Right renal pelvis (tissue), 4 donors: ENCODE measurements at places on chromosomes 16 and 17. TPM values are rescaled to one million over a fixed set of nuclear protein-coding genes. Genes with fewer than 3 reads are reported as not detected.

CDH8 gene
- 6.7 TPM for polyA plus RNA-seq

DNA sequence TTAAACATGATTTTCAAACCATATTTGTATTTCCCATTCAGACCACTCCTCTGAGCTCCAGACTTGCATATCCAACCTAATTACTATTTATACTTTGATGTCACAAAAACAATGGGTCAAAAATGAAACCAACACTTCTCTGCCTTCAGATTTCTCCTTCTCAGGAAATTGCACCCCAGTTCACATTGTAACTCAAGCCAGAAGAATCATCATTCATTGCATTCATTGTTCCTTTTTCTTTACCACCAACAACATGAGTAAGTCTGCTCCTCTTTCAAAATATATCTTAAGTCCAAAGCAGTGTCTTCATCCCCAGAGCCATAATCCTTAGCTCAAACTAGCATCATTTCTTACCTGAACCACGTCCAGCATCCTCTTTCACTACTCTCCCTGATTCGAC is 2.6 kb upstream of the AKAP1 start:
- DNase-seq, result no peak

GRCh38 chr17:18037486-18037885 is 1.5 kb downstream of the ATPAF2 start:
- DNase-seq, result no peak

DNA sequence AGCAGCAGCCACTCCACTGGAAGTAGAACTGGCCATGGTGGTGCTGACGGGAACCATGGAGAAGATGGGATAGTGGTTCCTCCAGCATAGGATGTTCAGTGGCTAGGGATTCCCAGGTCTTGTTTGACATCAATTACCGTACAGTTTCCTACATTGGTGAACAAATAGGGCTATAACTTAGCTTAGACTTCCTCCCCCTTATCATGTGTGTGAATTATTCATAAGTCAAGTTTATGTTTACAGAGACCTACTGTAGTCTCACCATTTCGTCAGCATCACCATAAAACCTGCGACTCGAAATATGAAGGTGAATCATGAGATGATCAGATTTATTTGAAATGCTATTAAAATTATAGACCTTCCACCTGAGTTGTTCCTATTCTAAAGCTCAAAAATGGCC is 1.2 kb downstream of the KRTAP2-3 start:
- DNase-seq, result no peak

- DNase-seq, result no peak
These were observed 10.9 kb upstream of the WSB1 start for GRCh38 chr17:27283060-27283459.

- no peak for DNase-seq
These were observed 98.8 kb downstream of the NLK start for GRCh38 chr17:28141313-28141712.

- DNase-seq, result no peak
These were observed 79.8 kb downstream of the JPH3 start for GRCh38 chr16:87681981-87682570.

DNA sequence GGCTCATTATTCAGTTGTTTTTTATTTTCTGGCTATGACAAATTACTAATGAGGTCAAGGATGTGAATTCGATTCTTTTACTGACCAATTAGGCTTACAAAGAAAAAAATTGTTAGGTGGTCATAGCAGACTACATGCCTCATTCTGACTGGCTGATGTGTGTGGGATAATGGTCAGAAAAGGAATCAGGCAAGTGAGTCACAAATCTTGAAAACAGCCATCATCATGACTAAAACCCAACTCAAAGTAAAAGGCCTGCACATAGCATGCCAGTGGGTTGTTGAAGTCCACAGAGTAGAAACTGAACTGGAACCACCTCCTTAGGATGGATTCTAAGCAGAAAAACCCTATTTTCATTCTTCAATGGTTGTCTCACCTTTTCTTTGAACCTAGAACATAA is 8.6 kb downstream of the RPGRIP1L start:
- no peak for DNase-seq
